ENCODE measurements at places on chromosomes 2 and 18.

GRCh38 chr2:46091004-46091403, 206.2 kb upstream of the EPAS1 start:
- DNase-seq: no peak

DNA sequence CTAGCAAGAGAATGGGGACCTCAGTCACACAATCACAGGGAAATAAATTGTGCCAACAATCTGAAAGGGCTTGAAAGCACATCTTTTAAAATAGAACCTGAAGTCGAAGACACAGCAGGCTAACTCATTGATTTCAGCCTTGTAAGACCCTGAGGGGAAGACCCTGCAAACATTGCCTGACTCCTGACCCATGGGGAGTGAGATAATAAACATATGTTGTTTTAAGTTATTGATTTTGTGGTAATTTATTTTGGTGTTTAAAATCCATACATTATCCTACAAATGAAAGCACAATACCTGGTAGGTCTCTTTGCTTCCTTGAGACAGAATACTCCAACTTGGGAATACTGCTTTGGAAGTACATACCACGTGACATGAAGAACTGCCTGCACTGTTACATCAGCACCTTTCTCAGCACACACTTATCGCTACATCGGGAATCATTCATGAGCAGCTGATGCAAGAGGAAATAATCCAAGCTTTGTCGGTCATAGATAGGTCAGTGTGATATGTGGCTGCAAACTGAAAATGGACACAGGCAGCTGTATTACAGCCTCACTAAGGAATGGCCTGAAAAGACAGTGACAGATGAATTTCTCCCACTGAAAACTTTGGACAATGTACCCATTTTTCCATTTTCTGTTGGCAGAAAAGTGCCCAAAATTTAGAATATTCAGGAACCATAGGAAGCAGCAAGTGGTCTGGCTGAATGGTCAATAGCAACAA, 494.5 kb upstream of the MAP2 start:
- DNase-seq: no peak

DNA sequence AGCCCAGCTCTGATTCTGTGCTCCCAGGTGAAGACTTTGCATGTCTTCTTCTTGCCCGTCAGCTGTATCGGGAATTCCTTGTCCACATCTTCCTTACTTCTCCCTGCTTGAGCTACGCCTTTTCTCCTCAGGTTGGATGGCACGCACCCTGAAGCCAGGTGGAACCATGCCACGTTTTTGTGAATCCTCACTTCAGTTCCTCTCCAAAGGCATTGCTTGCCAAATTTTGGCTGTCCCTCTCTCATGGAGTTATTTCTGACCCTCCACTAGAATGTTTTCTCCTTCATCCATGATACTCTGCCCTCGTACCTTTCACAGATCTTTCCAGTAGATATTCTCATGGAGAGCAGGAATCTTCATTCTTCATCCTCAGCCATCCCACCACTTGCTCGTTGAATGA, 20.2 kb downstream of the ZCCHC2 start:
- no peak for DNase-seq

GRCh38 chr2:36781907-36782720, 85.6 kb downstream of the VIT start:
- DNase-seq: no peak

GRCh38 chr2:104523921-104524320, 330.0 kb upstream of the POU3F3 start:
- no peak for DNase-seq

- DNase-seq: no peak
Measured at GRCh38 chr2:16604236-16604635, 61.4 kb downstream of the CYRIA start.

GRCh38 chr2:199329466-199329865, 128.3 kb downstream of the SATB2 start:
- DNase-seq: no peak

- no peak for DNase-seq
Measured at GRCh38 chr2:18991177-18992168, 366.9 kb downstream of the OSR1 start.

DNA sequence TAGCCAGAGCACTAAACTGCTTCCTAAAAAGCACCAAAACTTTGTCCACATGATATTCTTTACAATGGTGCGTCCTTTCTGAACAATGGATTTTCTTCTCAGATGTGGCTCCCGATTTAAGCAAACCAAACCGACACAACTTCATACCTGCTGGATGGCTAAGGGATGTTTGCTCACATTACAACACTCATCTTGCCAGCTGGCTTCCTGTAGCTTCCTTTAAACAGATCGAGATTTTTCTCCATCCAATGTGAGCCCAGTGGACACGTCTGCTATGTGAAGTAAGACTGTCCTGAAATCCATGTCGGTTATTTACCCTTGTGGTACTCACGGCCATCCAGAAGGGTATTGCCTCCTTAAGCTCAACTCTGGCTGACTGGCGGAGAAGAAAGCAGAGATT, 126.5 kb downstream of the MAPK4 start:
- DNase-seq: no peak

DNA sequence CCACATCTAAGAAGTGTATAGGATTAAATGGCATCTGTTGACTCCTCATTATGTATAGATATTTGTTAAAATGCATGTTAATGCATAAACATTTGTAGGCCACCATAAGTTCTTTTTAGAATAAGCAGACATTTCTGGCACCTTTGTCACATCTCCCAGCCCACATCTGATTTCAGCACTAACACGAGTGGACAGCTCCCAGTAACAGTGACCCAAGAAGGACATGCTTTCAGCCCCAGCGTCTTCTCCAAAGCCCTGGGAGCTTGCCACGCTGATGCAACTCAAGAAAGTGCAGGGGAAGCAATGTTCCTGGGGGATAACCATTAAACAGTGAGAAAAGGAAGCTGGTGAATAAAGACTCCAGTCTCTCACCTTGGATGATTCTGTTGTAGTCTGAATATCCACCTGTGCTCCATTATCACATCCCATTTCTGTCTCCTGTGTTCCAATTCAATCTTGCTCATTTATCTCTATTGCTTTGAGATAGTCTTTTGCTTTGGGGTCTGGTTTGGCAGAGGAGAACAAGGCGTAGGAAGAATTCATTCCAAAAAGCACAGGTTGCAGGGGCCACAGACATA, 182.6 kb upstream of the THSD7B start:
- no peak for DNase-seq

DNA sequence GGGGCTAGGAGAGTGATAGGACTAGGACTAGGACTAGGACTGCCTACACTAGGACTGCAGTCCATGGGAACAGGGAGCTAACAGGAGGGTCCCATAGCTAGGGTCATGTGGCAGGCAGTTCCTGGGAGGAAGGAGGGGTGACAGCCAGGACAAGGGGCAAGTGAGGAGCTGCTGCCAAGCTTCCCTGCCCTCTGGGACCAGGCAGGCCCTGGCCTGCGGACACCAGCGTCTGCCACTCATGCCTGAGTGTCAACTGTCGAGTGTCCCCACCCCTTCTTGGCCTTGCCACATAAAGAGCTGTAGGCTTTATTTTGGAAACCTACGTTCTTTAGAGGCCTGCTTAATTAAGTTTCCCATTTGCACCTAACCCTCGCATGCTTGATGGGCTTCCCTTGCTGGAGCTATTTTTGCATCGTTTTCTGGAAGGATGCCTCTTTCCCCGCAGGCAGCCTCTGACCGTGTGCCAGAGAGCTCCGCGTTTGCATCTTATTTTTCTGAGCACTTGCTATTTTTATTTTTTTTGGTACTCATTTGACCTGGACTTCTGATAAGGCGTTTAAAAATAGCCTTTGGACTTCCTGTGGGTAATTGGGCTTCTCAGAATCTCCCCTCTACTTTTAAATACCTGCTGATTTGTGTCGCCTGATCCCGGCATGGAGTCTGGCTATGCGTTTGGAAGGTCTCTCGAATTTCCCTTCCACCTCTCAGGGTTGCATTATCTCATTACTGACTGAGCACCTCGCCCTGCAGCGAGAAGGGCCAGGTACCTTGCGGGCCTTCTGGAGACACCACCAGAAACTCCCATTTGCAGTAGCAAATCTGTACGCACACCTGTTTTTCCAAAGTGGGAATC, 66.4 kb downstream of the SH3RF3 start:
- no peak for DNase-seq

DNA sequence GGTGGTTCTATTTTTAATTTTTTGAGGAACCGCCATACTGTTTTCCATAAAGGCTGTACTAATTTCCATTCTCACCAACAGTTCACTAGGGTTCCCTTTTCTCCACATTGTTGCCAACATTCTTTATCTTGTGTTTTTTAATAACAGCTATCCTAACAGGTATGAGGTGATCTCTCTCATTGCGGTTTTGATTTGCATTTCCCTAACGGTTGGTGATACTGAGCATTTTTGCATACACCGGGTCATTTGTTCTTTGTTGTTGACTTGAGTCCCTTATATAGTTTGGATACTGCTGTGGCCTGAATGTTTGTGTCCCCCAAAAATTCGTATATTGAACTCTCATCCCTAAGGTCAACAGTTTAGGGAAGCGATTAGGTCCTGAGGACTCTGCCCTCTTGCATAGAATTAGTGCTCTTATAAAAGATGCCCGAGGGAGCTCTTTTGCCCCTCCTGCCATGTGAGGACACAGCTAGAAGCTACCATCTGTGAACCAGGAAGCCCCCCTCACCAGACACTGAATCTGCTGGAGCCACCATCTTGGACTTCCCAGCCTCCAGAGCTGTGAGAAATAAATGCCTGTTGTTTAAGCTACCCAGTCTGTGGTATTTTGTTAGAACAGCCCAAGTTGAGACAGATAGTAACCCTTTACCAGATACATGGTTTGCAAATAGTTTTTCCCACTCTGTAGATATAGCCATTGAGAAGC, 4.7 kb downstream of the IMP4 start:
- no peak for DNase-seq

DNA sequence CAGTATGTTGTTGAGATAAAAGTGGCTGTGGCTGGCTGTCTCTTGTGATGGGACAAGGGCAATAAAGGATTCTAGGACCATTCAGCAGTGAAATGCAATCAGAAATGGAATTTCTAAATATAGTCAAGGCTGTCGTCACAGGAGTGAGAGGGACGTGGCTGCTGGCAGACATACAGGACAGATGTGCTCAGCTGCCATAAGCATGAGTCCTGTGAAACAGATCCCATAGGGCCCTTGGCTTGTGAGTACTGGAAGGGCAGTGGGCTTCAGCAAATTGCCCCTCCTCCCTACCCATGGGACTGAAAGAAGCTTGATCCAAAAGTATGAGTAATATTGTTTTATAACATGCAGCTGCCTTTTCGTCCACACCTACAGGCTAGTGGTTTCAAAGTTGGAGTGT, 4.2 kb upstream of the CNNM3 start:
- DNase-seq: no peak

DNA sequence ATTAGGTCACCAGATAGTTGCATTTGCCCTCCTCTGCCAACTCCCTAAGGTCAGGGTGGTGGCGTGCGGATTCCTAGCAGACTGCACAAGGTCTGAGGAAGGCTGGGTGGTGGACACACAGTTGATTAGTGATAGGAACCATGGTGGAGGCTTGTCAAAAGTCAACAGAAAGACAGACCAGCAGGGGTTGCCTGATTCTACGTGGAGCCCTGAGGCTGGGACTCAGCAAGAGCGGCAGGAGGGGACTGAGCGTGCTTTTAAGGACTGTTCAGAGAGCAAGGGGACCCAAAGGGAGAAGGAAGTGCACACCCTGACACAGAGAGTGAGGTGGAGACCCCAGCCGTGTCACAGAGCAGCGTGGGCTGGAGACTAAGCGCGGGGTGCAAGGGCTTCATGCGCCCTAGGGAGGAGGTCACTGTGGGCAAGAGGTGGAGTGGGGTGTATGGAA, 513.2 kb downstream of the RNF144A start:
- DNase-seq: no peak

DNA sequence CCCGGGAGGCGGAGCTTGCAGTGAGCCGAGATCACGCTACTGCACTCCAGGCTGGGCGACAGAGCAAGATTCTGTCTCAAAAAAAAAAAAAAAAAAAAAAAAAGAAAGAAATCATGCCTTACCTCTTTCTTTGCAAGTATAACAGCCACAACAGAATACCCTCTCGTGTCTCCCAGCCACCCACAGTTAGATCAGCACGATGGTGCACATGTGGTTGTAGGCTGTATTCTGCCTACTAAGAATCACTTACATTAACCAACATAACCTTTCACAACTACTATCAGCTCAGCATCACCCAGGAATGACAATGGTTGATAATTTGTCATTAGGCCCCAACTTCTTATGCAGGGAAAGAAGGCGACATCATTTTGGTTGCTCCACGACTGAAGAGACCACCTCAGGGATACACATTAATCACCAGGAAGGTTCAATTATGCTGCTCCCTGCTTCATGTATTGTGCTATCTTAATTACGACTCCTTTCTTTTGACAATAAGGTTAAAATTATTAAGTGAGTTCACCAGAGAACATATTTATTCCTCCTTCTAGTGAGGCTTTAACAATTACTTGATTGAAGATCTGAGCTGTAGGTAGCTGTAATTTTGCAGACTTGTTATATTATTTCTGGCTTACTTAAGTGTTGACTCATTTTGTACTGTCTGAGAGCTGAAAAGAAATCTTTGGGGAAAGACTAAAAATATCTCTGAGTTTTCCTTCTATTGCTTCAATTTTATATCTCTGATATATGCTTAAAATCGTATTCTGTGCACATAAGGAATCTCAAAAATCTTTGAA, 120.1 kb downstream of the LRP1B start:
- DNase-seq: no peak

GRCh38 chr18:40907842-40908241, 1047.2 kb upstream of the PIK3C3 start:
- DNase-seq: no peak

GRCh38 chr2:11722292-11723060, 24.0 kb upstream of the LPIN1 start:
- no peak for DNase-seq

GRCh38 chr2:151852260-151853069, 24.2 kb upstream of the ARL5A start:
- DNase-seq: no peak

GRCh38 chr2:57965219-57965618, 81.4 kb upstream of the VRK2 start:
- DNase-seq: no peak

GRCh38 chr2:192087398-192087958, 107.3 kb downstream of the TMEFF2 start:
- no peak for DNase-seq

DNA sequence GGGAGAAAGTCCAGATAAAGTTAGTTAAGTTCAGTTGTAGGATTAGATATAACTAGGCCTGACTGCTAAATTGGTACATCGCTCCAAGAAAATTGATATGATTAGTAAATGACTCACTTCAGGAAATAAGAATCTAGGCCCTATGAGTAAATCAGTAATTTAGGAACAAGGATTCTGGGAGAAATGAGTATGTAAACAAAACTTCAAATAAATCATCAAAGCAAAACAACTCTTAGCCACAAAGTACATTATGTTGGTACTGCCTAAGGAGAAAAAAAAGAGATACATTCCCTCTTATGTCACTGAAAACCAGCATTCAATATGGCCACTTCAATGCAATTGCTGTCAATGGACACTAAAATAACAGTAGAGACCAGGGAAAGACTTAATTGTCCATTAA, 529.1 kb downstream of the ZNF804A start:
- no peak for DNase-seq

GRCh38 chr18:7459851-7460770, 107.0 kb upstream of the PTPRM start:
- DNase-seq: no peak

- DNase-seq: no peak
Measured at GRCh38 chr2:8590938-8591337, 90.9 kb upstream of the ID2 start.
